ENCODE measurements at places on chromosomes 16 and 17.

DNA sequence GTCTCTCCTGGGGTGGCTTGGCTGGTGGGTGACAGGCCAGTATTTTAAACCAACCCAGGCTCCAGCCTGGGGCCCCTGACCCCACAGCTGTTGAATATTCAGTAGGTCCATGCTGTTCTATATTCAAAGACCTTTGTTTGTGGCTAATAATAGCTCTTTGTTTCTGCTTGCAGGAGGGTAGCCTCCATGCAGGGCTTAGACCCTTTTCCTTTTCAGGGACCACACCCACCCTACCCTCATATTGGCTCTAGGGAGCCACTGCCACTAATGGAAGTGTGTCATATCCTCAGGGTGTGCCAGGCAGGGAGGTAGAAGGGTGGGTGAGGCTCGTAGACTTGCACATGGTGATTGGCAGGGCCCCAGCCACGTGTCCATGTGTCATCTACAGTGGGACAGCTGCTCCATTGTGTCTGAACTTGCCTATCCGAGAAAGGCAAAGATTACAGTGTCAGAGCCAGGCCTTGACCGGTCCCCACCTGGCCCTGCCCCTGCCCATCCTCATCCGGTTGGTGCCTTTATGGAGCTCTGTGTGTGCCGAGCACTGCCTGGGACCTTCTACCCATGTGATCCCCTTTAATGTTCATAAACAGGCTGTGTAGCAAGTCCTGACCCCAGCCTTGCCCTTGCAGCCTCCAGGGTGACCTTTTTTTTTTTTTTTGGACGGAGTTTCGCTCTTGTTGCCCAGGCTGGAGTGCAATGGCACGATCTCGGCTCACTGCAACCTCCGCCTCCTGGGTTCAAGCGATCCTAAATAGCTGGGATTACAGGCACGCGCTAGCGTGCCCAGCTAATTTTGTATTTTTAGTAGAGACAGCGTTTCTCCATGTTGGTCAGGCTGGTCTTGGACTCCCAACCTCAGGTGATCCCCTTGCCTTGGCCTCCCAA lies 22.1 kb downstream of the TMC7 start:
- peak; percentile 61 for DNase-seq

DNA sequence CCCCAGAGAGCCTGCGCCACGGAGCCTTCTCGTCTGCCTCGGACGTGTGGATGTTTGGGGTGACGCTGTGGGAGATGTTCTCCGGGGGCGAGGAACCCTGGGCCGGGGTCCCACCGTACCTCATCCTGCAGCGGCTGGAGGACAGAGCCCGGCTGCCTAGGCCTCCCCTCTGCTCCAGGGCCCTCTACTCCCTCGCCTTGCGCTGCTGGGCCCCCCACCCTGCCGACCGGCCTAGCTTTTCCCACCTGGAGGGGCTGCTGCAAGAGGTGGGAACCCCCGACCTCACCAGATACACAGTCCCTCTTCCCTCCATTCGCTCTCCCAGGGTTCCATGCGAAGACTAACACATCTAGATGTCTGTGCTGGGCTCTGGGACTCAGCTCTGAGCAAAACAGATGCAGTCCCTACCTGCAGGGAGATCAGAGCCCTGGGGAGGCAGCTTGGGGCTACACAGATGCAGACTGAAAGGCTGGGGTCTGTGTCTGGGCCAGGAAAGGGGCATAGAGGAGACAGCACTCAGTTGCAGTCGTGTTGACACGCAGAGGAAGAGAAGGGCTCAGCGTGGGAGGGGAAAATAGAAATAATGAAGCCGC lies 3.7 kb downstream of the TNK1 start:
- peak; percentile 44 for DNase-seq

- DNase-seq = peak; percentile 84
These were observed 540 bp upstream of the ACLY start for GRCh38 chr17:41919165-41919817.

DNA sequence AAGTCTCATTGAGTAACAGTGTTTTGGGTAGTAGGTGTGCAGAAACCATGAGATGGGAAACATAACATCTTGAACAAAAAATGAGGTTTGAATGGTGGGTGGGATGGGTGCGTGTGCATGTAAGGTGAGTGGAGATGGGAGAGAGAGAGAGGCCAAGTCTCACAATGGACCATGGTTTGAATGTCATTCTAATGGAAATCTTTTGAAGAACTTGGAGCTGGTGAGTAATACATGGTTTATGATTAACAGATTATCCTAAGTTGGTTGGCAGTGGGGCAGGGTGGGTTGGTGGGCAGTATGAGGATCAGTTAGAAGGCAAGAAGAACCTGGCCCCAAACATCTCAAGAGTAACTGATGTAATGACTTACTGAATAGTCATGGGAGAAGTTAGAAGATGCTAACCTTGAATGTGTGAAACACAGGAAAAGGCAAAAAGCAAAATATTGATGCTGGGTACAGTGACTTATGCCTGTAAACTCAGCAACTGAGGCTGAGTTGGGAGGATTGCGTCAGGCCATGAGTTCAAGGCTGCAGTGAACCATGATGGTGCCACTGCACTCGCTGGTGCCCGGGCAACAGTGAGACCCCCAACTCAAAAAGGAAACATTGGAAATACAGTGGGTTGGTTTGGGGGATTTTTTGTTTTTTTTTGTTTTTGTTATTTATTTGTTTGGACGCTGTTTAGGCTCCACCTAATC lies 32.7 kb downstream of the ZNF207 start:
- no peak for DNase-seq

DNA sequence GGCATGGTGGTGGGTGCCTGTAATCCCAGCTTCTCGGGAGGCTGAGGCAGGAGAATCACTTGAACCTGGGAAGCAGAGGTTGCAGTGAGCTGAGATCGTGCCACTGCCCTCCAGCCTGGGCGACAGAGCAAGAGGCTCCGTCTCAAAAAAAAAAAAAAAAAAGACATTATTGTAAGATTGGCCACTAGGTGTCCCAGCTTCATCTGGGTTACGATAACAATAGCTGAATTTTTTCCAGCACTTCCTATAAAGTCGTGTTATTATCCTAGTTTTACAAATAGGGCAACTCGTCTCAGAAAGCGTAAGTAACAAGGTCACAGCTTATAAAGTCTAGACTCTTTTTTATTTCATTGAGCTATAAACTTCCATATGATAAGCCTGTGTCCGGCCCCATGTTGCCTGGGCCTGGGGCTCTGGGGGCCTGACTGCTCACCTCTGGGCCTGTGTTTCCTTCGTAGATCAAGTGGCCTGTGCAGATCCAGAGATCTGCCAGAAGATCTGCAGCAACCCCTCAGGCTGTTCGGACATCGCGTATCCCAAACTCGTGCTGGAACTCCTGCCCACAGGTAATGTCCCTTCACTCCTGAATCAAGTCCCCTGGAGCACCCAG lies 60.5 kb downstream of the SLC5A11 start:
- DNase-seq = peak; percentile 43

- peak; percentile 64 for DNase-seq
These were observed 8.7 kb downstream of the GRN start for GRCh38 chr17:44353672-44354331.

DNA sequence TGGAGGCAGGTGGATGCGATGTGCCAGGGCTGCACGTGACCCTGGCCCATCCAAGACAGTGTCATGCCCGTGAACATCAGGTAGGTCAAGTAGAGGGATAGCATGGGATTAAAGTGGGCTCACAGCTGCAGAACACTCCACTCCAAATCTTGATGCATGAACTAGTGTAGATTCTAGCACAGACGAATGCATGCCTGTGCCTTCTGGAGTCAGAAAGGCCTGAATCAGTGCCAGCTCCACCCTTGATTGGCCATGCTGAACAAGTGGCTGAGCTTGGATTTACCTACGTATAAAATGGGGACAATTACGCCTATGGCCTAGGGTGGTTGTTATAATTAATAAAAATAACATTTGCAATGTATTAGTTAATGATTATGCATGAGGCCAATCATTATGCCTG lies 10.6 kb downstream of the IRX3 start:
- DNase-seq = no peak

- no peak for DNase-seq
These were observed 11.0 kb downstream of the ALDH3A2 start for GRCh38 chr17:19659366-19660177.

DNA sequence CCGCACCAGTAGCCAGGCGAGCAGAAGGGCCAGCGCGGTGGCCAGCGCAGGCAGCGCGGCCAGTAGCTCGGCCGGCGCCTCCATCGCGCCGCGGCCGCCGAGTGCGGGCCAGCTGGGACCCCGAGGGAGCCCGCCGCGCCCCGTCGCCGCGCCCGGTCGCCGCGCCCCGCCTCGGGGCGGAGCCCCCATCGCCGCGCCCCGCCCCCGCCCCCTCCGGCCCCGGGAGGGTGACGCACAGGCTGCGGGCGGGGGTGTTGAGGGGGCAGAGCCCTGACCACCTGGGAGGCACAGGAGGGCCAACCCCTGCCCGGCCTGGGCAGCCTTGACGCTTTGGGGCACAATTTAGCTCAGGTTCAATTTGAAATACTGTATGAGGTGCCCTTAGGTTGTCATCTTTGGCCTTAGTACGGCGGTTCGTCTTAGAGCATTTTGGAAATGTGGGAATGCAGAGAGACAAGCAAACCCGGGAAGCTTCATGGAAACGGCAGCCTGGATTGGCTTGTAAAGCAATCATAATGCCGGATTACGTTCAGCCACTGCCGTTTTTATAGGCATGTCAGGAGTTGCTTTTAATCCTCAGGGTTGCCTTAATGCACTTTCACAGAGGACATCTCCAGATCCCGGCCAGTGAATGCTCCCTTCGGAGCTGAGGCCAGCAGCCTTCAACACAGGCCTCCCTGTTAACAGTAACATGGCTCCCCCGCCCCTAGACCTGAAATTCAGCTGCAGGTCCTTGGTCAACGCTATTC lies at the start of gene MXRA7:
Gene MXRA7 (minus strand): TSS at position 103 of the 749 bp plus-strand sequence. CDS start 19 bp downstream, at position 84.
- DNase-seq = peak; percentile 80

- no peak for DNase-seq
These were observed 49.8 kb downstream of the ZCCHC14 start for GRCh38 chr16:87443016-87443415.

- no peak for DNase-seq
These were observed 46.3 kb downstream of the CLEC19A start for GRCh38 chr16:19331794-19332193.

DNA sequence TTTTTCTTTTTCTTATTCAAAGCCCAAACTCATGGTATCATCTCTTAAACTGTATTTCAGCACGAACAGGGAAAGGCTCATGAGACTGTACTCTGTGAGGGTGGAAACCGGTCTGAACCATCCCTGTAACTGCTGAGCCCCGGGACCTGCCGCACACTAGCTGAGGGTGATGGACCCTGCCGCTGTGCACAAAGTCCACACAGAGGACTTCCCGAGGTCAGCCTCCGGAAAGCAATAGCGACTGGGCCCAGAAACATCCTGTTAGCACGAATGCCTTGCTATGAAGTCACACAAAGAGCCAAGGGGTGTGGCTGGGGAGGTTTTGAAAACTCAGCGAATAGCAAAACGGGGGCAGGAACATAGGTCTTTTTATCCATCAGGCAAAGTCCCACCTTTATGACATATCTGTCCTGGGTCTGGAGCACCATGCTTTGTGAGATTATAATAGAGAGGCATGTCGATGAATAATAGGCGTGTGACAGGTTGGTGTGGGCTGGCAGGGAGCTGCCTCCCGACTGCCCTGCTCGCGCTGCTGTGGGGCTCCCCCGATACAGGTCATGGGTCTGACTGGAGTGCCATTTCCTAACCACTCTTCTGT lies 33.4 kb downstream of the CDK5R1 start:
- peak; percentile 55 for DNase-seq

- DNase-seq = peak; percentile 65
These were observed 1.4 kb upstream of the ORAI3 start for GRCh38 chr16:30947541-30947858.

DNA sequence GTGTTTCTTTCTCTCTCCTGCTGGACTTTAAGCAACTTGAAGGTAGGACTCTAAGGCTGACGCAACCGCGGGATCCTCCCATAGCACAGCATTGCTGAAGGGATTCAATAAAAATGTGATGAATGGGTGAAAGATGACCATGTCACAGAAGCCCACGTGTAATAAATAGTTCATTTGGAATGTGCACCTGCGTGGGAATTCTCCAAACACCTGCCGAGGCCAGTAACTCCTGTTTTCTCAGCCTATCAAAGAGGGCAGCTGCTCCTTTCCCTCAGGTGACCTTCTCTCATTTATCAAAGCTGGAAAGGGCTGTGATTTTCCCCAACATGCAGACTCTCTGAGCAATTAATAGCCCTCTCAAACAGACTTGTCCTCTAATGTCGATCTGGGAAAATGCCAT lies 235.7 kb downstream of the STX8 start:
- no peak for DNase-seq

DNA sequence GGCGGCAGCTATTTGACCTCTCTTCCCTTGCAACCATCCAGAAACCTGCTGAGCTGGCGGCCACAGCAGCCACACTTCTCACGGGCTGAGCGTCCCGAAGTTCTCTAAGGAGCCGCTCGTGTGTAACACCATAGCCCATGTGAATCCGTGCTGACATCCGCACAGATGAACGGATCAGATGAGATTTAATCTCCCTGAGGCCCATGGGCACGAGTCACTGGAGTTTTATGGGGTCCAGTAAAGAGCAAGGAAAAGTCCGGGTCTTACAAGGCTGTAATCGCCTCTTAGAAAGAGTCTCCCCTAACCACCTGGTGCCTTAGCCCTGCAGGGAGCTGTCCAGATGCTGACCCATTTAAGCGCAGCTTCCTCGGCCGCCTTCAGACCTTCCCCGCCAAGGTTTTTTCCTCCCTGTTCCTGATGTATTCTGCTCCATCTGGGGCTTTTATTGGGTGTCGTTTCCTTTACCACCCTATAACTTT lies 5.5 kb upstream of the CACNG5 start:
- DNase-seq = peak; percentile 92

DNA sequence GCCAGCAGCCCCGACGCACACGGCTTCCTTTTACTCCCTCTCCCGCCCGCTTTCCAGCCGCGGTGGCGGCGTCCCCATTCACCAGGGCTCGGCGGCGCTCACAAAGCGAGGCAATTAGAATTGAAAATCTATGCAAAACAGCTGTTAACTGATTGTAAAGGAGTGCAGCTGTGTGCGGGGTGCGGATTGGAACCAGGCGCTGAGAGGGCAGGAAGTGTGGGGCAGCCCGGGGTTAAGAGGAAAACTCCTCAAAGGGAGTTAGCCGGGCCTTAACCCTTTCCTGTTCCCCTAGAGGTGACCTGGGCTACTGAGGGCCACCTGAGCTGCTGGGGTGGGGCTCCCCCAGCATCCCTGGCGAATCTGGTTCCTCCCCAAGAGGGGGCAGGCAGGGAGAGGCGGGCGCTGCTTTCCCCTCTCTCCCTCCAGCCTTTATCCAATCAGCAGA lies 5.8 kb upstream of the GSE1 start:
- DNase-seq = peak; percentile 95

All from GM23338 (cell line).